ENCODE measurements at places on chromosomes 1 and 21.

GRCh38 chr1:169681140-169681539, 30.3 kb downstream of the SELL start:
- DNase-seq: no peak

GRCh38 chr1:34867415-34867814, 7.9 kb upstream of the SMIM12 start:
- no peak for DNase-seq

- DNase-seq: peak; percentile 23
Observed at GRCh38 chr1:157156058-157156541, 17.9 kb upstream of the ETV3 start.

- no peak for DNase-seq
Observed at GRCh38 chr1:243605604-243606003, 244.4 kb downstream of the AKT3 start.

DNA sequence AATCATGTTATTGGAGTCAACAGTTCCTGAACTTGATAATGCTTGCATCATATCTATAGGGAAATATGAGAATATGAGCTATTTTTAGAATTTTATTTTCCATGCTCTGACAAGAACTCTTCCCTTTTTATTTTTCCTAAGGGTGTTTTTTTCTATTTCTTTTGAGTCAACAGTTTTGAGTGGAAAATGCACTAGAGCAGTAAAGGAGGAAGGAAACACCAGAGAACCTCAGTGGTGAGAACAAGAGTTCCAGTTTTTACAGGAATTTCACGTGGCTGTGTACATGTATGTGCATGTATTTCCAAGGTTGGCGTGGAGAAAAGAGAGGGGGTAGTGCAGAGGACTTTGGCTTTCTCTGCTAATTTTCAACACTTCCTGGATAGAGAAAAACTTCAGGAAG, 63.6 kb upstream of the TNFSF18 start:
- DNase-seq: no peak

DNA sequence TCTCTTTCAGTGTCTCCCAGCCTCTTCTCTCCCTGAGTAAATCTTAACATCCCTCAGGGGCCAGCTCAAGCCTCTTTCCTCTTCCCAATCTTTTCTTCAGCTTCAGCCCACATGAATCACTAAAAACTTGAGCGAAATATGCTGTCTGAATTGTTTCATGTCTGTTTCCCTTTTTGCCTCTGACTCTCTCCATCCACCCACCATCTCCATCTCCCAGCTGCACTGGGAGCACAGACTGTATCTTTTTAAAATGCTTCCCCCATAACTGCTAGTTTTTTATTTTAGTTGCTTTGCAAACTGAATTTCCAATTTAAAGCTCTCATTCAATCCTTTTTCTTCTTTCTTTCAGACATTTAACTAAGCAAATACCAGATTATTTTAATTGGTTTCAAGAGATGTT, 3.0 kb upstream of the AHCTF1 start:
- no peak for DNase-seq

GRCh38 chr1:9537863-9538668, 1.2 kb upstream of the SLC25A33 start:
- no peak for DNase-seq

GRCh38 chr21:17577701-17578100, 35.0 kb downstream of the BTG3 start:
- no peak for DNase-seq

- DNase-seq: no peak
Observed at GRCh38 chr1:174764191-174764590, 235.6 kb upstream of the CACYBP start.

DNA sequence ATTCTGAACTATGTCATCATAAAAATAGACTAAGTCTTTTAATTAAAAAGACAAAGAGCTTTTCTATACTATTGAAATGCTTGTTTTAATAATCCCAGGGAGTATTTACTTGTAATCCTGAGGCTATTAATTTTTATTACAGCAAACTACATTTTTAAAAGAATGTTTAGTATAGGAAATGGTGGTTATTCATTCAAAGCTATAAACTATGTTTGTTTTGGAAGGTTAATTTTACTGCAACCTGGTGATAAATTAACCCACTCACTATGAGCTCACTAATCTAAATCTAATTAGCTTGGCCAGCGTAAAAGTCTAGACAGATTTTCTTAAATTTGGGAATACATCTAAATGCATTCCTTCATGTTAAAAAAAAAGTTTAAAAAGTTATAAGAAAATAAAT, 13.8 kb upstream of the EYA3 start:
- no peak for DNase-seq

GRCh38 chr21:39776589-39776988, 31.6 kb downstream of the IGSF5 start:
- no peak for DNase-seq

DNA sequence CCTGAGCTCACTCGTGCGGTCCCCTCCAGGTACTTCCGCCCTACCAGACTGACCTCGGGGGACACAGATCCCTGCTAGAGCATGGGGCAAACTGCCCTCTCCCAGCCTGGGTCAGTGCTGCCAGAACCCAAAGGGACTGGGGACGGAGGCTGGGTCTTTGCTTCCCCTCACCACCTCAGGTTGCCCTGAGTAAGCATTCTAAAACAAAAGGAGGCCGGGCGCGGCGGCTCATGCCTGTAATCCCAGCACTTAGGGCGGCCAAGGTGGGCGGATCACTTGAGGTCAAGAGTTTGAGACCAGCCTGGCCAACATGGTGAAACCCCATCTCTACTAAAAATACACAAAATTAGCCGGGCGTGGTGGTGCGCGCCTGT, 108.4 kb downstream of the SPSB1 start:
- no peak for DNase-seq

DNA sequence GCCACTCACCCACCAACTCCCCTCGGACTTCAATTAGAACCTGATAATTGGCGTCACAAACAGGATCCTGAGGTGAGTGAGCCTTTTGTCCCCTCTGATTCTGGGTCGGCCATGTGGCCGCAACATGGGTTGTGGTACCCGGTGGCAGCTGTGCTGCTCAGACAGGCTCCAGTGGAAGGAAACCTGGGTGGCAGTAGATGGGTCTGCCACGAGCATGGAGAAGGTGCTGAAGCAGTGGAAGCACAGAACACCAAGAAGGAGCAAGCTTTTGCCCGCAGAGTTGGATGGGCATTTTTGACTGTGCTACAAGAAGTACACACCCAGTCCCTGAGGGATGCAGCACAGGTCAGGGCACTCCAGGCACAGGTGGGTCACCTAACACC, 16.5 kb upstream of the UBE2U start:
- no peak for DNase-seq

- DNase-seq: no peak
Observed at GRCh38 chr1:149914545-149914944, 3.1 kb downstream of the SV2A start.

DNA sequence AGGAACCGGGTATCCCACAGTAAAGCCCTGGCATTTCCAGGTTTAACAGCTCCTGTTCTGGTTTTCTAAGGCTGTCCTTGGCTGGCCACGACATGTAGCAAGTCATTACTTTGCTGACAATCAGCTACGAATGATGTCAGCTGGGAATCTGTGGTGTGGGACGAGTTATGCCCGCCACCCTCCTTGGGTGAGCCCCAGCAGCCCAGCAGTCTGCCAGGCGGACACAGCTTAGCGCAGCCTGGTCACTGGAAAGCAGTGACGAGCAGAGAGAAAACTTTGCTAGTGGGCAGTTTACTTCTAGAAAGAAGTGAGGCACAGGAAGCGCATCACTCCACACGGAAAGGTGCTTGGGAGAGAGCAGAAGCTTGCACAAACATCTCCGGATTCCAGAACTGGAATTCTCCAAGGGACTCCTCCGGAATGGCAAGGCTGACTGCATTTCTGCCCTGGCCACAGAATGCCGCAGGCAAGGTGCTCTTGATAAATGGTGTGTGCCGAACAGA, 15.5 kb upstream of the ZNF436 start:
- no peak for DNase-seq

DNA sequence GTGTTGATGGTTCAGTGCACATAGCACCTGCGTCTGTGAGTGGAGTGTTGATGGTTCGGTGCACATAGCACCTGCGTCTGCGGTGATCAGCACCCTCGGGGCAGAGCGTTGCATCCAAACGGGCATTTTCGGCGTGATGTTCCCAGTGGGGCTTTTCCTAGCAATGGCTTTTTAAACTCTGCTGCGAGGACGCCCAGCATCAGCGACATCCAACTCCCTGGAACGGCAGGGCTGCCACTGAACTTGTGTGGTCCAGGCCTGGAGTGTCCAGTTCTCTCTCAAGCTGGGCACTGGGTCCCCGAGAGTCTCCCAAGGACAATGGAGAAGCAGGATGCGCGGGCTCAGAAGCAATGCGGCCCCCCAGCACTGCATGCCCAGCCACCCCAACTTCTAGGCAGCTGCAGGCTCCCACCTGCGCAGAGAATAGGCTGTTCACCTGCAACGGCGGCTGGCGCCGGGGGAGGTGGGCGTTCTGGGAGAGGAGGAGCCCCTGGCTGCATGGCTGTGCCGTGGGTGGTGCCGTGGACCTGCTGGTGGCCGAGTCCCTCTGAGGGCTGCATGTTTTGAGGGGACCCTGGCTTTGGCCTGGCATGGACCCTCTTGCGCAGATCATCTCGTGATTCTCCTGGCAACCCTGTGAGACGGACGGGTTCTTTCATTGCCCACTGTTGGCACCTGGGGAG, 10.1 kb upstream of the C1orf174 start:
- DNase-seq: no peak

- no peak for DNase-seq
Observed at GRCh38 chr1:245412306-245412705, 257.5 kb downstream of the KIF26B start.

- DNase-seq: no peak
Observed at GRCh38 chr1:9395018-9395417, 102.3 kb downstream of the SPSB1 start.

DNA sequence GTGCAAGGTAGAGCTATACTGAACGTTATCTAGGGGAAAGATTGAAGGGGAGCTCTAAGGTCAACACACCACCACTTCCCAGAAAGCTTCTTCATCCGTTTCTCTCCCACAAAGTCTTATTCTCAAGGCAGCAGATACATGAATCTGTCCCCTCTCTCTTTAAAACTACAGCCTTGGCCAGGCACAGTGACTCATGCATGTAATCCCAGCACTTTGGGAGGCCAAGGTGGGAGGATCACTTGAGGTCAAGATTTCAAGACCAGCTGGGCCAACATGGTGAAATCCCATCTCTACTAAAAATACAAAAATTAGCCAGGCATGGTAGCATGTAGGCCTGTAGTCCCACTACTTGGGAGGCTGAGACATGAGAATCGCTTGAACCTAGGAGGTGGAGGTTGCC, 8.1 kb downstream of the CYP4X1 start:
- no peak for DNase-seq

- DNase-seq: no peak
Observed at GRCh38 chr1:207251066-207251465, 70.4 kb upstream of the CD55 start.

DNA sequence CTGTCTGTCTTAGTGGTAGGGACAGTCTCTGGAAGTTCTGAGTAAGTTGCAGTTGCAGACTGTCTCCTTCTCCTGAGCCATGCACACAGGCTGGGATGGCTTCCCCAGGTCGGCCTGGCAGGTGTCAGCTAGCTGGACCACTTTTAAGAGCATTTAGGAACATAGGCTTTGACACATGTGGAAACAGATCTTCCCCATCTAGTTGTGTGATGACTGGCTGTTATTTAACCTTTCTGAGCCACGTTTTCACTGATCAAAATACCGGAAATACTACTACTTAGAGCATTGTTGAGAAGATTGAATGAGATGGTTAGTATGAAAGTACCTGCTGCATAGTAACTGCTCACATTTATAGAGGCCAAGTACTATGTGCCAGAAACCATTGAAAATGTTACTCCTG, 6.2 kb upstream of the MAPKAPK2 start:
- DNase-seq: no peak

DNA sequence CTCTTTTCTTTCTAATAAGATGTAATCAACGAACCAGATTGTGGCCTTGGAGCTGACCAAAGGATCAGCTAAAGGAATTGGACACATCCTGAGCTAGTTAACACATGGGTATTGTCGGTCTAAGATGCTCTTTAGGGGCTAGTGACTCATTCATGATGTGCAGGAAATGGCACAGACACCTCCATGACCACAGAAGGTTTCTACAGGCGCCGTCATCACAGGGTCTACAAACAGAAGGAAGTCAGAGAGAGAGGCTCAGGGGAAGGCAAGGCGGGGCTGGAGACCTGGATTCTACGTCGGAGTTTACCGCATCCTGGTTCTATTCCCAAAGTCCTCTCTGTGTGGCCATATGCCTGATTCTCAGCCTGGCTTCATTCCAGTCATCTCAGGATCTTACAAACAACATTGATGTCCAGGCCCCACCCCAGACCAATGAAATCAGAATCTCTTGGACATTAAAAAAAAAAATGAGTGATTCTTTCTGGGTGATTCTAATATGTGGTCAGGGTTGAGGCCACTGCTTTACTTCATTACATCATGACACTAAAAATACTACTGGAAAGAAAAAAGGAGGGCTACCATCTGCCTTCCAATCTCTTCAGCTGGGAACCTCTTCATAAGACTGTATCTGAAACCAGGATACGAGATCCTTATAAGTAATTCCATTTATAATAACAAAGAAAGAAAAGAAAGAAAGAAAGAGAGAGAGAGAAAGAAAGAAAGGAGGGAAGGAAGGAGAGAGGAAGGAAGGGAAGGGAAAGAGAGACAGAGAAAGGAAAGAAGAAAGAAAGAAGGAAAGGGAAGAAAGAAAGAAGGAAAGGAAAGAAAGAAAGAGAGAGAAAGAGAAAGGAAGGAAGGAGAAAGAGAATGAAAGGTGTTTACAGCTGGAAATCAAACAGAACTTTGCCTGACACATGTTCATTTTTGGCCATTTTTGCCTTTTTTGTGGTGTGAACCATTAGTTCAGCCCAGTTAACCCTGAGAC, 11.6 kb upstream of the KCNJ15 start:
- DNase-seq: no peak

DNA sequence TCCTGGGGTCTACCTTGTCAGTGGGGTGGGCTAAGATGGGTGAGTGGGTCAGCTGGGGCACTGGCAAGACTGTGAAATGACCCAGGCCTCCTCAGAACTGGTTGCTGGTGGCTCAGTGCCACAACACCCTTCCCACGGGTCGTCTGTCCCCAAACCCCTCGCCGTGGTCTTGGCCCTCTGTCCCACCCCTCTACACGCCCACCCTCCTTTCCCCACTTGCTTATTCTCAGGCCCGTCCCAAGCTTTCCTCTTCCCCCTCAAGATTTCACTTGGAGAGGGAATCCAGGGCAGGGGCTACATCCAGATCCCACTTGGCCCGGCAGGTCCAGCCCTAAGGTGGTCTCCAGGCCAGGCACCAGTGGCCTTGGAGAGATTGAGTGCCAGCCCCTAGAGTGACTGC, 16.7 kb downstream of the CSF1 start:
- no peak for DNase-seq

GRCh38 chr1:153306303-153307220, 6.2 kb downstream of the PGLYRP3 start:
- no peak for DNase-seq

GRCh38 chr1:205171369-205171768, 40.1 kb downstream of the DSTYK start:
- DNase-seq: no peak

- DNase-seq: no peak
Observed at GRCh38 chr1:245598524-245599305, 443.9 kb downstream of the KIF26B start.

DNA sequence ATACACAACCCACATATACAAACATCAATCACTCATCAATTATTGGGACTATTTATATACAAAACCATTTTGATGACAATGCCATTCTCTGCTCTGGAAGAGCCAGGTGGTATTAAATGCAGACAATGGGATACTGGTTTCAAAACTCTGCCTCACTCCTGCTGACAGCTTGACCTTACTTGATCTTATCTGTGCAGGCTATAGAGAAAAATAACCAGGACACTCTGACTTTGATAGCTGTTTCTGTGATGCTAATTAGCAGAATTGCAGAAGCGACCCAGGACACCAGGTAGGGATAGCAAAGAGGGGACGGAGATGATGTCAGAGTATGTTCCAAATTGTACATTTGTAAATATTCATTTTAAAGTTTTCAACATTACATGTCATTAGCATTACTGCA, 89.5 kb downstream of the OLFM3 start:
- DNase-seq: peak; percentile 63
